Right atrium auricular region (tissue), 2 donors: ENCODE measurements at places on chromosomes 13 and 19. TPM values are rescaled to one million over a fixed set of nuclear protein-coding genes. Genes with fewer than 3 reads are reported as not detected.

NXNL1 gene
- not detected for total RNA-seq

SBSN gene
- not detected for total RNA-seq

ZSCAN1 gene
- total RNA-seq: not detected

DNA sequence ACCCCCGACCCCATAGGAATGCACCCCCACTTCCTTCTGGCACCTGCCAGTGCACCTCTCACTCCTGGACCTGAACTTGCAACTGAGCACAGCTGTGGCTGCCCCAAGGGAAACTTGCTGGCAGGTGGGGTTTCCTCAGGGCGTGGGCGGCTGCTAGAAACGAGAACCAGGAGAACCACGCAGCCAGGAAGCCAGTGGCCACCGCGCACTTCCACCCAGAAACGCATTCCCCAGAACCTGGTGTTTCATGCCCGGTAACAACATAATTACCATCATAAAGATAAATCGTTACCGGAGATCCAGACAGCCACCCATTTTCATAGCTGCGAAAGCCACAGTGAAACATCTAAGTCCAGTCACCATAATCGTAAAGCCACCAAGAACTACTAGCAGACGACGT lies 75.2 kb upstream of the C13orf46 start:
- DNase-seq: no peak
- no peak overlapping the region for H3K27ac ChIP-seq
- peaks cover 7% of the 10 kb centered on the region for H3K36me3 ChIP-seq
- H3K4me3 ChIP-seq: no peak overlapping the region
- no peaks in the 10 kb centered on the region for H3K27me3 ChIP-seq

- H3K36me3 ChIP-seq: no peaks in the 10 kb centered on the region
- DNase-seq: no peak
- no peak overlapping the region for H3K27ac ChIP-seq
- H3K4me1 ChIP-seq: no peaks in the 10 kb centered on the region
- H3K4me3 ChIP-seq: no peak overlapping the region
- H3K27me3 ChIP-seq: no peaks in the 10 kb centered on the region
Measured at GRCh38 chr13:64709079-64709478, 2521.1 kb downstream of the PCDH9 start.

DNA sequence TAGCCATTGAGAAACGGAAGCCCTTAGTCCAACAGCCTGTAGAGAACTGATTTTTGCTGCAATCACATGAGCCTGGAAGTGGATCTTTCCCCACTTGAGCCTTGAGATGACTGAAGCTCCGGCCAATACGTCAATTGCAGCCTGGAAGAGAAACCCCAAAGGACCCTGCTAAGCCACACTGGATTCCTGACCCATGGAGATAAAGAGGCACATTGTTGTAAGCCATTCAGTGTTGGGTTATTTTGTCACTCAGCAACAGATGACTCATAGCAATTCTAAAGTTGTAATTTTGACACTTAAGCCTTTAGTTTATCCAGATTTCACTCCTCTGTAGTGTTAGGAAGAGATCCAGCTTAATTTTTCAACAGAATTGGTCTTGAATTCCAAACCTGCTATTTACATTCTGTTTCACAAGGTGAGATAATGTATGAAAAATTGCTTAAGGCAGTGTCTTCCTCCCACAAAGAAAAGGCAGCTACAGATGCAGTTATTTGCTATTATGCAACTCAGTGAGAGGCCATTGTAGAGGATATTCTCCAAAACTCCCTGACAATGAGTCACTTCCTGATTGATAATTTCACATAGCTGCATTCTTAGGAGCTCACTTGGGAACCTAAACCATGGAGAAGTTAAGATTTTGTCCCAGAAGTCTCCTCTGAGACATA lies 59.4 kb upstream of the TSHZ3 start:
- no peak overlapping the region for H3K27ac ChIP-seq
- no peaks in the 10 kb centered on the region for H3K36me3 ChIP-seq
- DNase-seq: peak; percentile 66
- no peaks in the 10 kb centered on the region for H3K4me1 ChIP-seq

GRCh38 chr13:38763446-38764381 lies 76.8 kb downstream of the FREM2 start:
- H3K27ac ChIP-seq: no peak overlapping the region
- no peak overlapping the region for H3K4me3 ChIP-seq
- no peaks in the 10 kb centered on the region for H3K27me3 ChIP-seq
- no peaks in the 10 kb centered on the region for H3K36me3 ChIP-seq

GRCh38 chr13:30266756-30267155 lies 40.6 kb downstream of the KATNAL1 start:
- H3K4me3 ChIP-seq: no peak overlapping the region
- no peaks in the 10 kb centered on the region for H3K27me3 ChIP-seq
- H3K4me1 ChIP-seq: no peaks in the 10 kb centered on the region
- H3K27ac ChIP-seq: no peak overlapping the region
- no peak for DNase-seq
